Daoy (cell line): ENCODE measurements at places on chromosomes 5 and 9. TPM values are rescaled to one million over a fixed set of nuclear protein-coding genes. Genes with fewer than 3 reads are reported as not detected.

DNA sequence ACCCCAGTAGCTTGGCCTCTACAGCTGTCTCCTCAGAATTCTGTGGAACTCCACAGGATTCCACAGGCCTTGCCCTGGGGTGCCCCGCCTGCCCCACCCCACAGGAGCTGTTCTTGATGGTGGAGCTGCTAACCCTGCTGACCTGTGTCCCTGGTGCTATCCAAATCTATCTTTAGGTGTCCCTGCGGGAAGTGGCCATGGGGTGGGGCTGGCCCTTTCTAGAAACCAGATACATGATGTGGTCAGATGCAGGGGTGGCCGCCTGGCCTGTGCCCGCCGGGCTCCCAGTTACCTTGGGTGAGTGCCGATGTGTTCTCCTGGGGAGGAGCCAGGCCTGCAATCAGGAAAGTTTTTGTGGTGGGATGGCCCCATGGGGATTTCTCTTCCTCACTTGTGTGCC lies 34.2 kb downstream of the WNK2 start:
- no peak for DNase-seq

DNA sequence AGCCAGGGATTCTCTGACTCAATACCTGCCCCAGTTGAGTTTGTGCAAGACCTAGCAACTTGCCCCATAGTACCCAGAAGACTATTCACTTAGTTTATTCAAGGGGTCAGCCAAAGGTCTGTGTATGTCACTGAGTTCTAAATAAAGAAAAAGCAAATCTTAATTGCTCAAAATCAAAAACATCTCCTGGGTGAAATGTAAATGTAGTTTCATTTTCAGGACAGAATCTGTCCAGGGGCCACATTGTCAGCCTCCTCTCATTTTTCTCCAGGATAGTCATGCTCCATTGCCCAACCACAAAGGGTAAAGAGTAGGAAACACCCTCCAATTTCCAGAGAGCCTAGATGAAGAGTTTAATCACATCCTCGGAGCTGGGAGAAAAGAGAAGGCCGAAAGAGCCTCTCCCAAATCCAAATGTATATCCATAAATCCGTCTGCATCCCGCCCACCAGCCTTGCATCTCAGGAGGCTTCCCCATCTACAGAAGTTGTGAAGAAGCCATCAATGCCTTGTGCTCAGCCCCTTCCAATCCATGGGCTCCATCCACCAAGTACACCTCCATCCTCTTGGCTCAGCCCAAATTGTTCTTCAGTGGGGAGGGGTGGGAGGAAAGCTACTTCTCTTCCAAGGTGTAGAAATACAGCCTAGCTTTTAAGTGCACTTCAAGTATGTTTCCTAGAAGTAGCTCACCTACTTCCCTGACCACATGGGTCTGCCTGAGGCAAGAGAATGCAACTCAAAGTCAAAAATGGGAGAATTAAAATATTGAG lies 26.9 kb downstream of the ADAM19 start:
- DNase-seq = peak; percentile 82

- no peak for DNase-seq
Observed at GRCh38 chr5:14457476-14457875, 124.1 kb upstream of the OTULINL start.

The LOX gene
- total RNA-seq = 59.7 and 66.5 TPM in 2 replicates

- DNase-seq = no peak
Observed at GRCh38 chr9:30140407-30140806, 2244.0 kb upstream of the ACO1 start.

The PCDHGA5 gene
- 0.23 and 0.39 TPM in 2 replicates for total RNA-seq

The ACTBL2 gene
- 7.1 and 8.7 TPM in 2 replicates for total RNA-seq

The CDH18 gene
- total RNA-seq = 12.2 and 14.8 TPM in 2 replicates

DNA sequence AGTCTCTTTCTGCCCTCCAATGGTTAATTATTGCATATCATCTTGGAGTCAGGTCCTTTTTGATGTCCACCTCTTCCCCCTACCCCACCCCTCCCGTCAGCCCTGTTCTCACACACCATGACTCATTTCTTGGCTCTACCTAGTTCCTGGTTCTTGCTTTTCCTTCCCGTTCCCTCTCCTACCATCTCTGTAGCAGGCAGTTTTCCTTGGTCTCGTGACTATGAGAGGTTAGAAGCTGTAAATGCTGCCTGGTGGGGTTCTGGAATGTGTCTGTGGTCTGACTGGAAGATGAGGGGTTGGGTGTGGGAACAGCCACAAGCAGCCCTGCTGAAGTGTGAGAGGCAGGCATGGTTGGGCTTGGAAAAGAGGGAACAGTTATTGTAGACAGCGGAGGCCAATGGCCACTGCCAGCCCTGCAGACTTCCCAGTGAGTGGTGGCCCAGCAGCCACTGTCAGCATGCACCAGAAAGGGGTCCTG lies 18.2 kb downstream of the SLC22A5 start:
- peak; percentile 98 for DNase-seq
